Neural crest cell (in vitro differentiated cells): ENCODE measurements at places on chromosomes 7 and 10.

DNA sequence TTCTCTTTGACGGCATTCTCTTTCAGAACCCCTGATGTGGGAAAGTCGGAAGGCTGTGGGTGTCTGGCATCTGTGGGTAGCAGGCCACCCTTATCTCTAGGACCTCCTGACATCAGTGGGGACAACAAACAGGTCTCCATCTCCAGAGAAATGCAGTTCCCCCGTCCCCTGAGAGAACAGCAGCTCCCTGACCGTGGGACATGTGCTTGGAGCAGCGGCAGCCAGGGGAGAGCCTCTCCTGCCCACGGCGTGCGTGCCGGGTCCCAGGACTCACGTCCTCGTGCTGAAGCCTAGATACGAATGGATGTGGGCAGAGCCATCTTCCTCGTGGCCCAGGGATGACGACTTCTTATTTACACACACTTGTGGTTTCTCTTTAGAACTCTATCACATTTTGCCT lies 133.0 kb downstream of the FGFR2 start:
- DNase-seq, result no peak
- no peaks in the 10 kb centered on the region for H3K36me3 ChIP-seq
- no peak overlapping the region for H3K4me3 ChIP-seq
- peaks cover 15% of the 10 kb centered on the region for H3K27me3 ChIP-seq
- H3K27ac ChIP-seq, result no peak overlapping the region
- H3K4me1 ChIP-seq, result peaks cover 12% of the 10 kb centered on the region

DNA sequence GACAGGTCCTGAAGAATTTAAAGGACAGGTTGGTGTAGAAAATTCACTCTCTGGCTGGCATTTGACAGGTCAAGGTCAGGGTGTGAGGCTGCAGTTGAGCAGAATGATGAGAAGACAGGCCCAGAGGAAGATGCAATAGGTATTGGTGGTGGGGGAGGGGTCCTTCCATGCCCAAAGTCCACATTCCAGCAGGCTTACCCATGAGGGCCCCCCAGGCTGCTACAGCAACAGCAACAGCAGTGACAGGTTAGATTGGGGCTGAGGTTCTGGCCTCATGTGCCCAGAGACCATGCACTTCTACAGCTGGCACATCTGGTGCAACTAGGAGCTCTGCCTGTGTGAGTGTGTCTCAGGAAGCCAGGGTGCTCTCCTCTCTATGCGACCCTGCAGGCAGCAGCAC lies 223.5 kb upstream of the GHITM start:
- H3K27me3 ChIP-seq, result peaks cover 68% of the 10 kb centered on the region
- peaks cover 10% of the 10 kb centered on the region for H3K4me1 ChIP-seq
- DNase-seq, result no peak

DNA sequence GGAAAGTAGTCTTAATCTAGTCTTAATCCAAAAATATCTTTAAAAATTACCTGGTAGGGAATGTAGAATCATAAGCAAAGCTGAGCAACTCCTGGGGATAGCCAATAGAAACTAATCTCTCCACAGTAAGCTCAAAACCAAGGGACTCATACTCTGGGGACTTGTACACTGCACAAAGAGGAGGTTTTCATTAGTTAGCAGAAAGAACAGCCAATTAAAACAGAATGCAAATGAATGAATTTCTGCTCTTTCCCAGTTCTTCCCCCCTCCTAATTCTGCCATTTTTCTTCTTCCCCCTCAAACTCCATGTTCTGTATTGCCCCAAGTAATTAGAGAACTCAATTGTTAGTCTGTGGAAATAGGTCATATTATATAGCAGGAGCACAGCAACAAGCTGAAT lies 86.5 kb downstream of the NT5C2 start:
- no peaks in the 10 kb centered on the region for H3K27me3 ChIP-seq
- H3K4me3 ChIP-seq, result no peak overlapping the region
- H3K36me3 ChIP-seq, result peaks cover 2% of the 10 kb centered on the region

DNA sequence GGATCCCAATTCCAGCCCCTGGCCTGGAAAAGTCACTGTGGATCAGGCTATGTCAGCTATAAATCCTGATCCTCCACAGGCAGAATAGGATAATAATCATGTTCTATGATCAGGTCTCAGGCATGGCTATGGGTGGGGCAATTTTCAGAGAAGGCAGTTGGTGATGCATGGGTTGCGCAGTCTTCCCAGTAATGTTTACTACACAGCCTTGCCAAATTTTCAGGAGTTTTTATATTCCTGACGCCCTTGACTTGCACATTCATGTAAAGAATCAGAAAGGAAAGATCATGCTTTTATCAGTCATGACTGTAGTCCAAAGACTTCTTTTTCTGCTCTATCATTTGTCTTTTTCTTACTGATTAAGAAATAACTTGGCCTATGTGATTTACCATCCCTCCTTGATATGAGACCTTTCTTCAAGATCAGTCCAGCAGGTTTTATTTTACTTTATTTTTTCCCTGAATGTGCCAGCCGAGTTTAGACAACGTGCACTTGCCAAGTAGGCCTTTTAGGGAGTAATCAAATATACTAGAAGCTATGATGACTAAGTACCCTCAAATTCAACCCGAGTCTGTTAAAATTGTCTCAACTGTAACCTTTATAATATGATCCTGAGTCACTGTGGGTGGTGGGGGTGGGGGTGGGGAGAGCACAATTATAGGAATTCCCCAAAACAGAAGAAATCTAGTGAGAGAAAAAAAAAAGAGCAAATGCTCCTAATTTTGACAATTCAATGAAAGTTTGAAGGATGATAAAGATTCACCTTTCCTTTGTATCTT lies 31.9 kb downstream of the ARL4A start:
- no peaks in the 10 kb centered on the region for H3K27me3 ChIP-seq
- peak overlapping the region; percentile 17 for H3K27ac ChIP-seq
- no peaks in the 10 kb centered on the region for H3K36me3 ChIP-seq
- no peak for DNase-seq
- peaks cover 53% of the 10 kb centered on the region for H3K4me1 ChIP-seq

- DNase-seq, result no peak
- H3K4me3 ChIP-seq, result no peak overlapping the region
- H3K27ac ChIP-seq, result no peak overlapping the region
Observed at GRCh38 chr7:73354196-73354595, 26.2 kb downstream of the FKBP6 start.

DNA sequence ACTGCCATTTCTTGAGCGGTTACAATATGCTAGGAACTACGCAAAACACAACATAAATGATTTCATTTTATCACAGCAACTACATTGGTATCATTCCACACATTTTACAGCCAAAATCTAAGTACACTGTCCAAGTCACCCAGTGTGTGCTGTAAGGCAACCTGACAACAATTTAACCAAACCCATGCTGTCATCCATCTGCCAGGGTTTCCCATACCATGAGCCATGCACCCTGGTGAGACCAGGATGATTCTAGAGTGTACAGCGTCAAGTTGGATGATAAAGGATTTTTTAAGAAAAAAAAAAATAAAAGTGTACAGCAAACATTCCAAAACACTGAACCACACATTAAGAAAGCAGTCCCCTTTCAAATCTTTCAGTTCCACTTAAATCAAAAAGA lies 52.9 kb downstream of the PIK3AP1 start:
- H3K4me1 ChIP-seq, result peaks cover 13% of the 10 kb centered on the region
- DNase-seq, result no peak
- no peak overlapping the region for H3K4me3 ChIP-seq
- no peaks in the 10 kb centered on the region for H3K27me3 ChIP-seq
- H3K36me3 ChIP-seq, result no peaks in the 10 kb centered on the region
